ENCODE measurements at places on chromosomes 2 and 18.

GRCh38 chr2:43356774-43357173, 130.4 kb upstream of the ZFP36L2 start:
- no peak for DNase-seq

DNA sequence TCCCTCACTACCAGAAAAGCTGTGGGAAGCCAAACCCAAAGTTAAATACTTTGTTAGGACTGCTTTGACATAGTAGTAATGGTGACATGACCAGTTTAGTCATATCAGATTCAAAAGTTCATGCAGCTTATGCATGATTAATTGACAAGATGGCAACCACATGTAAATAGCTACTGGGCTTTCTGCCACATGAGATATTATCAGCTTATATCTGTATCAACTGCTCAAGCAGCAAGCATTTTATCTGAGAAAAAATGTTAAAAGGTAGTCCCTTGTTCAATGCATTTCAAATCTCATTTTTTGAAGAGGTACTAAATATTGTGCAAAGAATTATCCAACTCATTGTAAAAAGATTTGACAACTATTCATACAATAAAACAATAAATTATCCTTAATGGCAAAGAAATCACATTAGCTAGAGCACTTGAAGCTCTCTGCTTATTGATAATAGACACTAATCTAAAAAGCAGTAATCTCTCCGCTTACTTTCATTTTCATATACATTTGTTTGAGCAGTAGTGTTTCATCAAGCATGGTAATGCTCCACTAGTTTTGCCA, 993.6 kb upstream of the NXPH2 start:
- no peak for DNase-seq

- DNase-seq = no peak
Measured at GRCh38 chr18:79210002-79210910, 141.1 kb downstream of the ATP9B start.

- DNase-seq = no peak
Measured at GRCh38 chr2:118197011-118197675, 108.9 kb downstream of the INSIG2 start.

- DNase-seq = peak; percentile 6
Measured at GRCh38 chr2:53913721-53914120, 54.0 kb upstream of the GPR75 start.

DNA sequence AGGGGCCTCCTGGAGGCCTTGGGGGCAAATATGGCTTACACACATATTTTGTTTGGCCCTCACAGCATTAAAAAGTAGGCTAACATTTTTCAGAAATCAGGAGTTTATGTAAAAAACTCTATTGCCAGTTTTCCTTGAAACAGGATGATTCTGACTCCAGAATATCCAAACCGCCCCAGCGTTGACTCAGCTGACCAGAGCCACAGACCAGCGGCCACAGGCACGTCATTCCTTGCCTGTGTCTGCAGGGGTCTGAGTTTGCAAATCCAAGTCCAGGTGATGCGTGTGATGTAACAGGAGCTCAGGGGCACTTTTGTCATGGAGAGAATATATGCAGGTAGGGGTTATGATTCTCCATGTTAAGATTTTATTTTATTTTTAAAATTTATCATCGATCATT, 79.4 kb upstream of the ALKAL2 start:
- DNase-seq = no peak

GRCh38 chr18:9861157-9861556, 24.6 kb upstream of the TXNDC2 start:
- DNase-seq = no peak

DNA sequence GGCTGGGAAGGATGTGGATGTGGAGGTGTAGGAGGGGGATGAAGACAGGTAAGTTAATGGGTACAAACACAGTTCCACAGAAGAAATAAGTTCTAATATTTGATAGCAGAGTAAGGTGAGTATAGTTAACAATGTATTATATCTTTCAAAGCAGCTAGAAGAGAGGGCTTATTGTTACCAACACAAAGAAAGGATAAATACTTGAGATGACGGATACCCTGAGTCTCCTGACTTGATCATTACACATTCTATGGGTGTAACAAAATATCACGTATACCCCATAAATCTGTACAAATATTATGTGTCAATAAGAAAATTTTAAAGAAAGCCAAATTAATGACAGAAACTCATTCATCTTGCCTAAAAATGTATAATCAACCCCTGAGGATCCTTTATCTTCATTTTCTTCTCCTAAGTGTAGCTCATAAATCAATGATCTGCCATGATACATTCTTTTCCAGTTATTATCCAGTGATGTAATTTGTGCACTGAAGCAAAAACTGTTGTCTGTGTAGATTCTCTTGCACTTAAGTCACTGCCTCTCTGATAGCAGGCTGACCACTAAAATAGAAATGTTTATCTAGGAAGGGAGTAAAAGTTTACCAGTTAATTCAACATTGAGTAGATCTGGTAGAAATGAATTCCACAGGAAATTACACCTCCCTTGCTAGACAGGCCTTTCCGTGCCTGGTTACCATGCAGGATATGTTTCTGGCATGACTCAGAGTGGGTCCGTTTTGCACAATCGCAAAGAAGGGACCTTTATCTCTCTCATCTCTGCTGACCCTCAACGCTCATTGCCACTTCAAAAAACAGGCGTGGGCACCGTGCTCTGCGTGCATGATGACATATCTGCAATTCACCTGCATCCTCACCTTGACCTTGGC, 249.7 kb upstream of the NCKAP5 start:
- no peak for DNase-seq

- DNase-seq = no peak
Measured at GRCh38 chr2:233761040-233761769, 1.1 kb downstream of the UGT1A1 start.

All from stimulated activated CD8-positive, alpha-beta memory T cell treated with anti-CD3 and anti-CD28 coated beads, Interleukin-4, amount 100 ng/mL, for 1 hour (primary cell).